Left cardiac atrium (tissue), 4 donors: ENCODE measurements at places on chromosomes 2 and 18. TPM values are rescaled to one million over a fixed set of nuclear protein-coding genes. Genes with fewer than 3 reads are reported as not detected.

ILKAP gene
- 27.9 TPM for total RNA-seq

GRCh38 chr2:41716497-41716896, 331.3 kb upstream of the PKDCC start:
- no peak for DNase-seq

AGXT gene
- 0.24 TPM for total RNA-seq

DNA sequence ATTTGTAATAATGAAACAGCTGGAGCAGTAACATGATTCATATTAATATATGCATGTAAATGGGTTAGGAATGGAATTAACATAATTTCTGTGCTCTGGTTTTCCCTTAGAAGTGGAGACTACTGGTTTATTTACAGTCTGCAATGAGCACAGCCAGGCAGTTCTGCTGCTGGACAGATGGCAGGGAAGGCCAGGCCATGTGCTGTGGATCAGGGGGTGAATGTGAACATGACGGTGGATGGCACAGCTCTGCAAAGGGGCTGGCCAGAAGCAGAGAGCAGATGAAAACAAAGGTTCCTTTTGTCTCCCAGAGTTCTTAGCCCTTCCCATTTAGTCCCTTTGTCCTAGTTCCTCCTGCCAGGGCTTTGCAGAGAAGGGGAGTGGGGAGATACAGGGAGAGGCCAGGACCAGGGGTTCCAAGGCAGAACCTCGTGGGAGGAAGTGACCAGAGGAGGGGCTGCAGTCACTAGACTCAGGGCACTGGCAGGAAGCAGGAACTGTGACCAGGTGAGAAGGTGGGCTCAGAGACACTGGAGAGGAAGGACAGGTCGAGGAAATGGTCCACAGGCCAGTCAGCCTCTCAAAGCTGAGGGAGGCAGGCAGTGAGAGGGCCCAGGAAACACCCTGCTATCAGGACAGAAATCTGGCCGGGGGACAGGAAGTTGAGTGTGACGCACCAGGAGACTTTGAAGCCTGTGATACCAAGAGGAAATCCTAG, 112.9 kb upstream of the ATP8B1 start:
- DNase-seq = no peak

DNA sequence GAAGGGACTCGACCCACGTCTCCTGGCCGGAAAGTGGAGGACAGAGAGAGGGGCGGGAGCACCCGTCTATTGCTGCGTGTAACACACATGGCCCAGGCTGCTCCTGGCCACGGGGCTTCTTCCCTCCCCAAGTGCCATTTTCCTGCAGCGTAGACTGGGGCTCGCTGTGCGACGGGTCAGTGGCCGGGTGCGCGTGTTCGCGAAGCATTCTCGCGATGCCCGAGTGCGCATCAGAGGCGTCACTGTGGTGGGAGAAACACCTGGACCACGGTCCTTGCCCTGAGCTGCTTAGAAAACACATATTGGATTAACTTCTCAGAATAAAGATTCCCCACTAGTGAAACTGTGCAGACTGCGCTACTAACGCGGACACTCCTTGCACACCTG, 200.8 kb downstream of the EIPR1 start:
- no peak for DNase-seq

- no peak for DNase-seq
These were observed 34.5 kb upstream of the ARL5A start for GRCh38 chr2:151862700-151863099.

DNA sequence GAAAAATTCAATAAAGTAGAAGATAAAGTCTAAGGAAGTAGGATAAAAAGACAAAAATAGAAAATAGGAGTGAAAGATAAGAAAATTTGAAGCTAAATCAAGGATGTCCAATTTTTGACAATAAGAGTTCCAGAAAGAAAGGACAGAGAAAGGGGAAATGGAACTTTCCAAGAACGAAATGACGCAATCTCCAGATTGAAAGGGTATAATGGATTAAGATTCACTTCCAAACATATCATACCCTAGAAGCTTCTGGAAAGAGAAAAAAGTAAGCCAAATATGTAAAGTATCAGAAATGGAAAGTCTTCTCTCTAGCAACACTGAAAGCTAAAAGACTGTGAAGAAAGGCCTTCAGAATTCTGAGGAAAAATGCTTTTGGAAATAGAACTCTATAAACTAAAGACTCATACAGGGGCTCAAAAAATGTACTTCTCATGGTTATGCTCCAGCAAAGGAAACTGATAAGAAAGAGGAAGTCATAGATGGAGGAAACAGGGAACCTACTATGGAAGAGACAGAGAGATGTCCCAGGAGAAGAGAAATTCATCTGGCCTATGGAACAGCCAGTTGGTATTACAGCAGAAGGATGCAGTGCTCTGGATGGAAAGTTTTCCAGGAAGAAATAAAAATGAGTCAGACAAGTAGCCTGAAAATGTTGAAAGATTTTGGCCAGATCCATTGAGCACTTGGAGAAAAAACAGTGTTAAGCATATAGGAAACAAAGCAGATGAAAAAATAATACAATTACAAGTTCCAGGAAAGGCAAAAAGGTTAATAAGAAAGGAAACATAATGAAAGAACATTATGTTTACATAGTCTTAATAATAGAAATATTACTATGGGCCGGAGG, 20.1 kb downstream of the CASP8 start:
- no peak for DNase-seq

DNA sequence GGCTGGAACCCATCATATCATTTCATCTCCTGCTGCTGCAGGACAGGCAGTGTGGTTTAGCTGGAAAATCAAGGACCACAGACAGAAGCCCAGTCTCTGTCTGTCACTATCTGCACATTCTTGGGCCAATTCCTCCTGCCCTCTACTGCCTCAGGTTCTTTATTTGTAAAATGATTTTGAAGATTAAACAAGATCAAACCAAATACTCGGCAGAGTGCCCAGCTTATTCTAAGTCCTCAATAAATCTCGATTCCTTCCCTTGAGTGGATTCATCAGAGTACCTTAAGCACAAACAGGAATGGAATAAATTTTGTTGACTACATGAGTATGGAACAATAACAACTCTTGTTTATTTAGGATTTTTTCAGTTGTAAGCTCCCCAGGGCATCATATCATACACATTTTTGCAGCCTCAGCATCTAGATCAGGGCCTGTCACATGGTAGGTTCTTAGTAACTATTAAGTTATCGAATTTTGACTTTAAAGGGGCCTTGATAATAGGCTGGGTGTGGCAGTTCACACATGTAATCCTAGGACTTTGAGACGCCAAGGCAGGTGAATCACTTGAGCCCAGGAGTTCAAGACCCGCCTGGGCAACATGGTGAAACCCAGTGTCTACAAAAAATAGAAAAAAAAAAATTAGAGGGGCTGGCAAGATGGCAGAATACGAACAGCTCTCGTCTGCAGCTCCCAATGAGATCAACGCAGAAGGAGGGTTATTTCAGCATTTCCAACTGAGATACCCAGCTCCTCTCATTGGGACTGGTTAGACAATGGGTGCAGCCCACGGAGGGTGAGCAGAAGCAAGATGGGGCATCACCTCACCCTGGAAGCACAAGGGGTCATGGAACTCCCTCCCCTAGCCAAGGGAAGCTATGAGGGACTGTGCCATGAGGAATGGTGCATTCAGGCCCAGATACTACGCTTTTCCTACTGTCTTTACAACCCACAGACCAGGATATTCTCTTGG, 11.1 kb downstream of the RHOB start:
- no peak for DNase-seq

- DNase-seq = no peak
These were observed 28.7 kb downstream of the LBH start for GRCh38 chr2:30259827-30260679.

EGR4 gene
- not detected for total RNA-seq

GRCh38 chr18:3367491-3368091, 82.4 kb upstream of the TGIF1 start:
- no peak for DNase-seq

DNAJC10 gene
- 71.6 TPM for total RNA-seq

SERPINB3 gene
- not detected for total RNA-seq

DNA sequence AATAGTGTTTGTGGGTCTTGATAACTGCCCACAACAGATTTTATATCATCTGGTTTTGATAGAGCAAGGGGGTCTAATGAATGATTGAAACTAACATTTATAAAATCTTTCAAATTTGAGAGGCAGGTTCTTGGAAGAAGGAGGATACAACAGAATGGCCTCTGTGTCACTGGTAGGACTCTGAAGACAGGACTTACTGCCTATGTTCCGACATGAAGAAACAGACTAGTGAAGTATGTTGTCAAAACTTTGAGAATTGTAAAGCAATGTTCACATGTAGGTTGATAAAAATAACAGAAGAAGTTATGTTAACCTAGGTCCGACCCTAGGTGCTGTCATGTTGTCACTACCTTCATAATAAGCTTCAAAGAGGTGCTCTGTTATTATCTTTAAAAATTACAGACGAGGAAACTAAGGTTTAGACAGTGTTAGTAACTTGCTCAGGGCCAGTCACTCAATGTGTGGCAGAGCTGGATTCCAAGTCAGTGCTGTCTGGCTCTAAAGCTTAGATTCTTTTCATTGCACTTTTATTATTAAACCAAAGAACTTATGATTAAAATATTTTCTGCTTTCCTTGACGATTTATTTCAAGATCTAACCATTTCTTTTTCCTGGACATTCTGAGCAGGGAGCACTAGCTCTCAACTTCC, 146.2 kb downstream of the RPIA start:
- no peak for DNase-seq

- peak; percentile 68 for DNase-seq
These were observed 98.3 kb upstream of the HDAC4 start for GRCh38 chr2:239498981-239499634.

DNA sequence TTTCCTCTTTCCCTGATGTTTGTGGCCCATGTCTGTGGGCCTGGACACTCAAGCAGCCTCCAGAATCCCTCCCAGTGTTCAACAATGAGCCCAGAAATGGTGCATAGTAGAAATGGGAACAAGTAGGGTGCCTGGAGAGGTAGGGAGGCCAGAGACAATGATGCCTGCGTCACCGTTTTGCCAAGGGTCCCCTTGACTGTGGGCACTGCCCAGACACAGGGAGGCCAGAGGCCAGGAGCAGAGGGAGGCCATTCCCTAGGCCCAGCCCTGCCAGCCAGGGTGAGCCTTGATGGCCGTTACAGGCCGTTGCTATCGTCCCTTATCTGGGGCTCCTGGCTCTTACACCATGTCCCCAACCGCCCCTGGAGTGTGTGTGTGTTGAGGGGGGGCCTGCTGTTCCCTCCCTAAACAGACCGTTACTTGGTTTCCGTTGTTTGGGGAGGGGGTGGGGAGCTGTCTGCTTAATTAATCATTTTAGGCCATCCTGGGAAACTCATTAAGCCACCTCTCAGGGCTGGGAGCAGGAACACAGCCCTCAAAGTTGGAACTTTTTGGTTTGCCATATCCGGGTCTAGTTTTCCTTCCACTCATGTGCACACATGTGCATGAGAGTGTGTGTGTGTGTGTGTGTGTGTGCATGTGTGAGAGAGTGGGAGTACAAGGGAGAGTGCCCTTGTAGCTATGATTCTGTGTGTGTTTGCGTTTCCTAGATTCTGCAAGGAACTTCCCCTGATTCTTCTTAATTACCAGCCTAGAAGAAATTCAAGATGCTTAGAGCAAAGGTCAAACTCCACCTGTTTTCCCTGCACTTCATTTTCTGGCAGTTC, 135.2 kb upstream of the HAAO start:
- peak; percentile 60 for DNase-seq

GLI2 gene
- 3.8 TPM for total RNA-seq

CD226 gene
- 0.97 TPM for total RNA-seq

- DNase-seq = no peak
These were observed 179.9 kb downstream of the ETAA1 start for GRCh38 chr2:67576991-67577390.

DNA sequence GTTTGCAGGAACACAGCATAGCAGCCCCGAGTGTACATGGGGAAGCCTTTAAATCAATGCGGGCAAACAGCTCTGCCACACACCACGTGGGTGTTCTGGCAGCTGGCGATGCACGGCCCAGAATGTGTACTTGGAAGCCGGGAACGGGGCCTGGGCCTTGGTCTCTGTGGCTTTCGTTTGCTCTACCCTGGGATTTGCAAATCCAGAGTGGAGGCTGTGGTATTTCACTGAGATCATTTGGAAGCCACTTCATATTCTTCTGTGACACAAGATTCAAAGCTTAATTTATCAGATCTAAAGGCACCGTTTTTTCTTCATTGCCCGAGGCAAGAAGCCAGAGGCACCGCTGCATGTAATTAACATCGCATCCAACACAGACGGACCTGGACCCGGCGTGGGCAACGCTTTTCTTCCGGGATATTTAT, 246.3 kb upstream of the MYT1L start:
- DNase-seq = no peak

AFF3 gene
- 22.8 TPM for total RNA-seq

GRCh38 chr2:102021779-102022178, 30.0 kb downstream of the IL1R2 start:
- peak; percentile 44 for DNase-seq

- no peak for DNase-seq
These were observed 601.2 kb upstream of the ZNF804A start for GRCh38 chr2:183996825-183997793.

- no peak for DNase-seq
These were observed 871.8 kb upstream of the NRXN1 start for GRCh38 chr2:51903728-51904127.

LYPD6 gene
- 0.27 TPM for total RNA-seq

DNA sequence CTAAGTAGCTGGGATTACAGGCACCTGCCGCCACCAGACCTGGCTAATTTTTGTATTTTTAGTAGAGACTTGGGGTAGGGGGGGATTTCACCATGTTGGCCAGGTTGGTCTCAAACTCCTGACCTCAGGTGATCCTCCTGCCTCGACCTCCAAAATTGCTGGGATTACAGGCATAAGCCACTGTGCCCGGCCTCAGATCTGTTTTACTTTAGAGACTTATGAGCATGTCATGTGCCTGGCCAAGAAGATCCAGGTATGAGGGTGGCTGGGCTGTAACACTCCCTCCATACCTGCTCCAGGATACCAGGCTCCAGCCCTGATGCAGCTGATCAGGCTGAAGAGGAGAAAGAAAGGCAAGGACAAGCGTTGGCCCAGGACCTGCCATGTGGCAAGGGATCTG, 125.0 kb downstream of the LPIN1 start:
- no peak for DNase-seq

GRCh38 chr2:62817995-62818713, 112.6 kb downstream of the EHBP1 start:
- no peak for DNase-seq

GRCh38 chr18:12656938-12657683, 796 bp downstream of the SPIRE1 start:
- DNase-seq = peak; percentile 65

DNA sequence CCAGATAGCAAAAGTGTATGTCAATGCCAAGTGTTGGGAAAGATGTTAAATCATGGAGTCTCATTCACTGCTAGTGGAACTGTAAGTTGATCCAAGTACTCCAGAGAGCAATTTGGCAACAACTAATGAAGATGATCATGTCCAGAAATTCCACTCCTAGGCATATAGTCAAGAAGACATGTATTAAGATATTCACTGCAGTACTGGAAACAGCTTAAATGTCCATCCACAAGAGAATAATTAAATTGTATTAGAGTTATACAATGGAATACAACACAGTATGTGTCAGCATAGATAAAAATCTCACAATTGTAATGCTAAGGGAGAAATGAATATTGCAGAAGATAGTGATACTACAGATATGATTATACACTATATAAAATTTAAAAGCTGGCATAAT, 15.2 kb upstream of the LBH start:
- no peak for DNase-seq

MOGAT1 gene
- 0.50 TPM for total RNA-seq

TBR1 gene
- total RNA-seq = not detected

DSC1 gene
- total RNA-seq = 32.9 TPM

- no peak for DNase-seq
These were observed 19.7 kb downstream of the STARD7 start for GRCh38 chr2:96188821-96189526.
